Activated CD8-positive, alpha-beta memory T cell treated with anti-CD3 and anti-CD28 coated beads, Interleukin-2, amount 50 U/mL, for 48 hours (primary cell): ENCODE measurements at places on chromosomes 2 and 18.

DNA sequence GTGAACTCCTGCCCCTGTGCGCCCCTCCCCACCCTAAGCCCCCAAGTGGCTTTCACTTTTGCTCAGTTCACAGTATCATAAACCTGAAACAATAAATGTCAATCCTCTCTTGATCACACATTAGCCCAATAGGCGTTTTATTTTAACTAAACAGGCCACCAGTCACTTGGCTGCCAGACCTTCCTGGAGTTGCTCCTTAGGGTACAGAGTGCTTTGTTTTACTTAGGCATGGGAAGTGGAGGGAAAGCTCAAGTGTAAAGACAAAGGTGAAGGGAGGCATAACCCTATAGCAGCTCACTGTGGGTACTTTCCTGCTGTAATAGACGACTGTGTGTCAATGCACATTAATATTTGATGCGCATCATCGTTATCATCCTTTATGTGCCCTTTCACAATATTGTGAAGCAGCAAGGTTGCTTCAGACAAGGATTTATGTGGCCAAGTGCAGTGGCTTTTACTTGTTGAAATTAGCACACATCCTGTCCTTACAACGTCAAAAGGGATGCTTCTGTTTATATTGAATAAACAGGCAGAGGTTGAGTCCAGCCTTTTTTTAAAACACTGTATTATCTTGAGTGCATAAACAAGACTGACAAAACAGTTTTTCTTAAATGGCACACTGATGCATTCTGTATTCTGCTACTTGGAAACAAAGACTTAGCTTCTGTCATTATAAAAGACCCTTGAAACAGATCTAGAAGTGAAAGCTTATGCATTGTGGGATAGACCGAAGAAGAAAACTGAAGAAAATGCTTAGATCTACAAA lies 168.5 kb downstream of the TMEFF2 start:
- DNase-seq = no peak

- no peak for DNase-seq
Measured at GRCh38 chr2:156333274-156333950, 891 bp upstream of the NR4A2 start.

DNA sequence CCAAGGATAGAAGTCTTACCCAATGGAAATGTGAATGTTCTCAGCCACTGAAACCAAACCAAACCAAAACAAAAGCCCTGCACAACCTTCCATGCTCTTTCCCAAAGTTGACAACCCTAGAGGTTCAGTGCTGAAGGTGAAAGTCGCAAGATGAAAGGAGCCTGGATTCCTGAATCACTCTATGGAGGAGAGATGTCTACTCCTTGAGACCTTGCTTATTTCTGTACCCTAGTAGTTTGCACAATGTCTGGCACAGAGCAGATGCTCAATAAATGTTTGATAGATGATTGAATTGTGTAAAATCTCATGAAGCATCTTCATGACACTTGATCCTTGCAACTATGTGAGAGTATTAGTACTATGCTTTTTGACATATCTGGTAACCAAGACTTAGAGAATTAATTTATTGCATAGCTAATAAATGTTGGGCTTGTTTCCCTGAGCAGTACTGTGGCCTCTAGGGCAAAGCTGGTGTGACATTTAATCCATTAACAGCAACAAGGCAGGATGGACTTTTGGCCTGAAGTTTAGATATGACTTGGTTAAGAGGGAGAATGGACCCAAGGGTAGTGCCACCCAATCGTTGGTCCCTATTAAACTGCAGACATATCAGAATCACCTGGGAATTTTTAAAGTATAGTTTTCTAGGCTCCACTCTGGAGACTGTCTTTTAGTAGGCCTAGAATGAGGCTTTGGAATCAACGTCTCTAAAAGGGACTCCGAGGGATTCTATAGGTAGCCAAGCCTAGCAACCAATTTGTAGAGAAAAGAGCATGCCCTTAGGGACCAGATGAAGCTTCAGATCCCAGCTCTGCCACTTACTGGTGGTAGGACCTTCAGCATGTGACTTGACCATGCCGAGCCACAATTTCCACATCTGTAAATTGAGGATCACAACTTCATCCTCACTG lies 145.9 kb downstream of the DDX1 start:
- DNase-seq = no peak

- DNase-seq = no peak
Measured at GRCh38 chr18:78433562-78433961, 546.1 kb upstream of the SALL3 start.

GRCh38 chr2:20115902-20116301 lies 64.5 kb upstream of the LAPTM4A start:
- DNase-seq = no peak

DNA sequence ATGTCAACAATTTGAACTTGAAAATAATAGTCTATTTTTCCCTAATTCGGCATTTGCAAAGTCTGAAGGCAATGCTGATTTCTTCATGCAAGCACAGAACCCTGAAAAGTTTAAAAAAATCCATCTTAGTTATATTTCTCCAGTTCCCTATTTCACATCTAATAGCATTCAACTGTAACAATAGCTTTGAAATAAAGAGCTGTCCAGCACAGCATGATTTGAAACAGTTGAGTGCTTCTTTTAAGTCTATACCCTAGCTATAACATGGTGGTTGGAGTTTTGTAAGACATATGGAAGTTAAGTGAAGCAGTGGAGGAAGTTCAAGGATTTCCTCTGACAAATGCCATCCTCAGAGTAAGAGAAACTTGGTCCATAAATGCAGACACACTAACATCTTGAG lies 691.9 kb downstream of the ERBB4 start:
- no peak for DNase-seq

- no peak for DNase-seq
Measured at GRCh38 chr2:45963816-45964215, 312.3 kb downstream of the PRKCE start.

- DNase-seq = no peak
Measured at GRCh38 chr2:142531377-142531776, 346.1 kb upstream of the KYNU start.

DNA sequence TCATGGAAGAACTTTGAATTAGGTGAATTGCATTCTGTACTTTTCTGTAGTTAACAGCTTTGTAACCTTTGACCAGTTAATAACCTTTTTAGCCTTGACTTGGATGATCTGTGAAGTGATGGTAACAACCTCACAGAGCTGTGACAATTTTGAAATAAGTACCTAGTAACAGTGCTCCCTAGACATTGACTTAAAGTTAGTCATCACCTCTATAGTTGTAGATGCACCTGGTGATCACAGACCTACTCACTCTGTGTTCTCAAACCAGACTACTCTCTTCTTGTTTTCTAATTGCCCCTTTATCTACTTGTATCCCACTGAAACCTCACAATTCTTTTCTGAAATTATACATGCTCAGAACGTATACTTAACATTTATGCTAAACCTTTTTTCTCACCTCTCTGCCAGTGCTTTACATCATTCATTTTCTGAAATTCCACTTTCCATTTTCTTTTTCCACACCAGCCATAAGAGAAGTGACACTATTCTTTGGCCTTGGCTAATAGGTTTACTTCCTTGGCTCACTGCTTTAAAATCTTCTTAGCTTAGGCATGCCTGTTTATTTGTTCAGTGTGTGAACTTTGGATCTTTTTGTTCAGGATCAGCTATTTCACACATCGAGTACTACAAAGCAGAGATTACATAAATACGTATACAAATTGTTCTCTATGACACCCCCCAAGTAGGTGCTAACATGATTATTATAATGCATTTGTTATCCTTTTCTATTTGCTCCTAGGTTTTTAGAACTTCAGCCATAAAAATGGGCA lies 9.3 kb downstream of the YPEL5 start:
- DNase-seq = no peak

DNA sequence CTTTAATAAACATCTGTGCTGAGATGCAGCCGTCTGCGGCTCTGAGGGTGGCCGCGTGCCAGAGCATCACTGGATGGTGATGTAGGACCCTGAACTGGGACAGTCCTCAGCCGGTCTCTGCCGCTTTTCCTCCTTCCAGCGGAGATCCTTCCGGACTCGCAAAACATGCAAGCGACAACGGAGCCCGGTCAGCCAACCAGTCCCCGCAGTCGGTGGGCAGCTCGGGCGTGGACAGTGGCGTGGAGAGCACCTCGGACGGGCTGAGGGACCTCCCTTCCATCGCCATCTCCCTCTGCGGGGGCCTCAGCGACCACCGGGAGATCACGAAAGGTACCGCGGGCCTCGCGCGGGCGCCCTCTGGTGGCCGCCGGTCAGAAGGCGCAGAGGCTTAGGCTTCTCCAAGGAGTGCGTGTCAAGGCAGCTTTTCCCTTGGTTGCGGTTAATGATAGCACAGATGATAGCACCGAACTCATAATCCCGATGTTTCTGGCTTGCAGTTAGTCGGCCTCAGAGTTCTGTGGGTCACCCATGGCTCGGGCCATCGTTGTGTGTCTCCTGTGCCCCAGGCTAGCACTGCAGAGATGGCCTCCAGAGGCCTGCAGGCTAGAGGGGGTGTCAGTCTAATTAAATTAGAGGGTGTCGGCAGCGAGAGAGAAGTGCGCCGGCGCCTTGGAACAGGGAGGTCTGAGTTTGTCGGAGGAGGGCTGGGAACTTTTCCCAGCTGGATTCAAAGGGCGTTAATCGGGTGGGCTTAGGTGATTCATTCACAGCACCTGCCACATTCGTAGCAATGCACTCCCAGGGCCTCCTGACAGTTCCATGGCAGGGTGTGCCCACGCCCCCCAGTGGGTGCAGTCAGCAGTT lies 38.5 kb downstream of the LPIN1 start:
- DNase-seq = peak; percentile 83

DNA sequence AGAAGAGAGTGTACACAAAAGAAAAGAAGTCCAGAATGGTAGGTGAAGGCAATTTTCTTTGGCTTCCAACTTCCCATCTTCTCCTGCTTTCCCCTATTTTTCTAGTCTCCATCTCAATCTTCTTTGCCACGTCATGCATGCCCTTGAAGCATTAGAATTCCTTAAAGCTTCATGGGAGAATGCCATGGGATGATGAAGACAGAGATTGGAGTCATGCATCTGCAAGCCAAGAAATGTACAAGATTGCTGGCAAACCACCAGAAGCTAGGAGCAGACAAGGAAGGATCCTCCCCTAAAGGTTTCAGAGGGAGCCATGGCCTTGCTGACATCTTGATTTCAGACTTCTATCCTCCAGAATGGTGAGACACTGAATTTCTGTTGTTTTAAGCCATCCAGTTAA lies 305.9 kb downstream of the HRH4 start:
- DNase-seq = no peak

DNA sequence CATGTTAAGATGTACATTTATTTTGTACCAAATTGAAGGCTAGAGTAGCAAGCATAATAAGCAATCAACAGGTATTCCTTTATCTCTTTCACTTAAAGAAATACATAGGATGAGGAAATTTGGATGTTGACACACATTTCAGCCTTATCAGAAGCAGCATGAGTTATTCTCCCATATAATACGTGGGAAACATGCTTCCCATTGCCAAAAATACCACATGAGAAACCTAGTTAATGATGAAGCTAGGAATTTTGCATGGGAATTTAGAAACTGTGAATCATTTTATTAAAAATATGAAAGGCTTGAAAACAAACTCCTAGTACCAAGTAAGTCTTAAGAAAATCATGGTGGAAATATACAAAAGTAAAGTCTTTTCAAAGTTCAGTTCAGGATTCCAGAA lies 751.8 kb downstream of the TSN start:
- DNase-seq = no peak

GRCh38 chr2:31579996-31580320 lies 780 bp downstream of the SRD5A2 start:
- DNase-seq = no peak

DNA sequence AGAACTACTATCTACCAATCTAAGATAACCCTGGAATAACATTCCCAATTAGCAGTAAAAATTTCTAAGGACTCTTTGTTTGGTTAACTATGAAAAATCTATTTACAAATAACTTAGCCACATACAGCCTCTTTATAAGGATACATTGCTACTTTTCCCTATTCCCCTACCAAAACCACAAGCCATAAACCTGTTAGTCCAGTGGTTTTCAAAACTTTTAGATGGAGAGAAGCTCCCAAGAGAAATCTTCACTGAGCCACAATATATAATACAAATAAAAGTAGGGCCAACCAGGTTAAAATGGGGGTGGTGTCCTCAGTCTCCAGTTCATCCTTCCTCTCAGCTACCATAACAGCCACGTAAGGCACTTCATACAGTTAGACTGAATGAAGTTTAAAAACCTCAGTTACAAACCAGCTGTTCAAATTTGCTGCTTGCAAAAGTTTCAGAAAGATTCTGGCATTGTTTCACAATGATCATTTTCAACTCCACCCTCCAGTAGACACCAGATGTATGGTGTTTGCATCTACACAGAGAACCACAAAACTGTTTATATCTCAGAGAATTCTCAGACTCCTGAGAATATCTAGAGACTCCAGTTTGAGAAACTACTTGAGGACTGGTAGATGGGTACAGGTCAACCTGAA lies 26.0 kb downstream of the SOS1 start:
- no peak for DNase-seq

DNA sequence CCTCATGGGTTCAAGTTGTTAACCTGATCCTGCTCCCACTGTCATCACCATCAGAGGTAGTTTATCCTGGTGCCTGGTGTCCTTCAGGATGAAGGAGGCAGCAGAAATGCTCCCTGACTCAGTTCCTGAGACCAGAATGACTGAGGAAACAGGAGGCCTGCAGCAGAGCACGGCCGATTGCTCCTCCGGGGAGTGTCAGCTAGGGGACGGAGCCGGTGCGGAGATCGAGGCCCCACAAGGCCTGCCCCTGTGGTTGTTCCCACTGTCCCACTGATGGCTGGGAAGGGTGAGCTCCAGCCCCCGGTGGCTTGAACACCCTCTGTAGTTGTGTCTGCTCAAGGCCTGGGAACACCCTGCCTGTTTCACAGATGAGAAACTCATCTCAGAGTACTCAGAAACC lies 45.6 kb downstream of the SH3BP4 start:
- no peak for DNase-seq

DNA sequence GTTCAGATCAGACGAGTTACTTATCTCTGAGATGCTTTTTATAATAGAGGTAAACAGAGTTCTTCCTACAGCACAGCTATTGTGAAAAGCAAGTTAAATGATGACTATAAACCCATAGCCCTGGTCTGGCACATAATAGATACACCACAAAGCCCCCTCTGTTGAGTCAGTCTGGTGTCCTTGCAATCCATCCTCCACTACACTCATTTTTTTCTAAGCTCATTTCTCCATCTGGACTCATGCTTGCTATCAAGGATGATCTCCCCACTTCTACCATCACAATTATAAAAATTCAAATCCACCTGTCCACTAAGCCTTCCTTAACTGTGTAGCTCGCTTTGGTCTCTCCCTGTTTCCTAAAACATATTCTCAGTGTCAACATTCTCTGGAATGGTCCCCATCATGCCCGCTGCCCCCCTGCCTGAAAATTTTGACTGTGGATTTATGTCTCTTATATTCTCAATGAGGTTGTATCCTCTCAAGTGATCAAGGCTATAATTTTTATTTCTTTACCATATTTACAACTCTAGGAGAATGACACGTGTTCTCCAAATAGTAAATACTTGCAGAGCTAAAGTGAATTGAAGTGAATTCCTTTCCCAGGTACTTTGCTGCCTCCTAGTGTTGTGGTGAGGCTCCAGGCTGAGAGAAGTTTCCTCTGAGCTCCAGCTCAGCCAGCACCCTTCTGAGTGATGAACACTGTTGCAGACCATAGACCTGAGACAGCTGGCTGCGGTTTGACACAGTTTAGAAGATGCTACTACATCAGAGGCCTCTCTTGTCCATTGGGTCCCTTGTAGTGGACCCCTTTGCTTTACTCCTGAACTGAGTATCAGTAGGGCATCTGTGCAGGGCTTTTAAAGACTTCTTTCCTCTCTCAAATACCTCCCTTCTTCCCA lies 108.7 kb downstream of the DPP10 start:
- no peak for DNase-seq

- no peak for DNase-seq
Measured at GRCh38 chr2:7375901-7376300, 458.7 kb downstream of the RNF144A start.

GRCh38 chr2:197992482-197993133 lies 188.2 kb downstream of the PLCL1 start:
- no peak for DNase-seq
